HT1080 (cell line): ENCODE measurements at places on chromosomes 1 and 21. TPM values are rescaled to one million over a fixed set of nuclear protein-coding genes. Genes with fewer than 3 reads are reported as not detected.
A peak's percentile ranks its signal among the peaks of the same experiment; 100 is the strongest.

Gene ZNF326
- total RNA-seq, result 3.9 and 5.5 TPM in 2 replicates

DNA sequence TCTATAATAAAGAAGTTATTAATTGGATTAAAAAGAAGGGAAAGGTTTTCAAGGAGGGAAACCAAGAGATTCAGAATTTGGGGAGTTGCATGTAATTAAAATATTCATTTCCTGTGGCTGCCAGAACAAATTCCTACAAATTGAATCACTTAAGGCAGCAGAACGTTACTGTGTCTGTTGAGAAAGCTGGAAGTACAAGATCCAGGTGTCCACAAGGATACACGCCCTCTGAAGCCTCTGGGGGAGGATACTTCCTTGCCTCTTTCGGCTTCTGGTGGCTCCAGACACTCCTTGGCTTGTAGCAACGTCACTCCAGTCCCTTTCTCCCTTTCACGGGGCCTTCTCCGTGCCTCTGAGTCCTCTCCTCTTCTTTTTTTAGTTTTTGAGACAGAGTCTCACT, 67.9 kb downstream of the KAZN start:
- DNase-seq, result peak; percentile 22

Gene CELA2A
- total RNA-seq, result not detected in 2 replicates

GRCh38 chr1:245750261-245750660, 595.5 kb downstream of the KIF26B start:
- DNase-seq, result no peak

DNA sequence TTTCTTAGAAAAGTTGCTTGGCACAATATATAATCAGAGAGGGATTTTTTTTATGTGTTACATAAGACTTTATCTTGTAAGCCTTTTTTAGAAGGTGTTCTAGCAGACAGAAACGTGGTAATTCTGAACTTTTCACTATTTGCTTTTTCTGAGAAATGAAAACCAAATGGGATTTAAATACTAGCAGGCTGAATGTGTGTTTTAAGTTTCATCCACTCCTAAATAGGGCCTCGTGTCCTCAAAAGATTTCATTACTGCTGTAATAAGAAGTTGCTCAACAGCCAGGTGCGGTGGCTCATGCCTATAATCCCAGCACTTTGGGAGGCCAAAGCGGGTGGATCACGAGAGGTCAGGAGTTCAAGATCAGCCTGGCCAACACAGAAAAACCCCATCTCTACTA, 44.7 kb upstream of the FMO2 start:
- no peak for DNase-seq

DNA sequence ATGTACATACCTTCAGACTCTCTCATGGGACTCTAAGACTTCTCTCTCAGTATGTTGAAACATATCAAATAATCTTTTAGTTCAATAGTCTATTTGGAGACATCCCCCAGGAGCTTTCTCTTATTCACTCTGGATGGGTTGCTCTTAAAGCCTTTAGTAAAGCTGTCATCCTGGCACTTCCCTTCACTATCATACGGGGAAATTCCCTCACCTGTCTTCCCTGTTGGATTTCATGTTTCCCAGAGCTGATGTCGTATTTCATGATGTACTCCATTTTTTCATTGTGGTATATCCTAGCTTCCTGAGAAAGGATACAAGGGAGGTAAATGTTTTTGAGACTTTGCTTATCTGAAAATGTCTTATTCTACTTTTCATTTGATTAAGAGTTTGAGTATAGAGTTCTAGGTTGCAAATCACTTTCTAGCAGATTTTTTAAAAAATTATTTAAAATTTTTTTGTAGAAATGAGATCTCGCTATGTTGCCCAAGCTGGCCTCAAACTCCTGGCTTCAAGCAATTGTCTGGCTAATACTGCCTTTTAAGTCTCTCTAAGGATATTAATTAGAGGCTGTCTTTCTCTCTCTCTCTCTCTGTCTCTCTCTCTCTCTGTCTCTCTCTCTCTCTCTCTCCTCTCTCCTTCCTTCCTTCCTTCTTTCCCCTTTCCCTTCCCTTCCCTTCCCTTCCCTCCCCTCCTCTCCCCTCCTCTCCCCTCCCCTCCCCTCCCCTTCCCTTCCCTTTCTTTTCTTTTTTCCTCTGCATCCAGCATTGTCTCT, 17.0 kb upstream of the MACF1 start:
- no peak for DNase-seq

- no peak for DNase-seq
These were observed 247.4 kb upstream of the ZP4 start for GRCh38 chr1:238138059-238138626.

Gene PLXNA2
- 5.9 and 6.0 TPM in 2 replicates for total RNA-seq

Gene C1orf116
- total RNA-seq, result 0.20 and 0.59 TPM in 2 replicates

Gene HAO2
- not detected in 2 replicates for total RNA-seq

Gene HSPB7
- not detected in 2 replicates for total RNA-seq

Gene CDK18
- total RNA-seq, result 0.87 and 1.7 TPM in 2 replicates
